ENCODE measurements at places on chromosomes 16 and 17.

DNA sequence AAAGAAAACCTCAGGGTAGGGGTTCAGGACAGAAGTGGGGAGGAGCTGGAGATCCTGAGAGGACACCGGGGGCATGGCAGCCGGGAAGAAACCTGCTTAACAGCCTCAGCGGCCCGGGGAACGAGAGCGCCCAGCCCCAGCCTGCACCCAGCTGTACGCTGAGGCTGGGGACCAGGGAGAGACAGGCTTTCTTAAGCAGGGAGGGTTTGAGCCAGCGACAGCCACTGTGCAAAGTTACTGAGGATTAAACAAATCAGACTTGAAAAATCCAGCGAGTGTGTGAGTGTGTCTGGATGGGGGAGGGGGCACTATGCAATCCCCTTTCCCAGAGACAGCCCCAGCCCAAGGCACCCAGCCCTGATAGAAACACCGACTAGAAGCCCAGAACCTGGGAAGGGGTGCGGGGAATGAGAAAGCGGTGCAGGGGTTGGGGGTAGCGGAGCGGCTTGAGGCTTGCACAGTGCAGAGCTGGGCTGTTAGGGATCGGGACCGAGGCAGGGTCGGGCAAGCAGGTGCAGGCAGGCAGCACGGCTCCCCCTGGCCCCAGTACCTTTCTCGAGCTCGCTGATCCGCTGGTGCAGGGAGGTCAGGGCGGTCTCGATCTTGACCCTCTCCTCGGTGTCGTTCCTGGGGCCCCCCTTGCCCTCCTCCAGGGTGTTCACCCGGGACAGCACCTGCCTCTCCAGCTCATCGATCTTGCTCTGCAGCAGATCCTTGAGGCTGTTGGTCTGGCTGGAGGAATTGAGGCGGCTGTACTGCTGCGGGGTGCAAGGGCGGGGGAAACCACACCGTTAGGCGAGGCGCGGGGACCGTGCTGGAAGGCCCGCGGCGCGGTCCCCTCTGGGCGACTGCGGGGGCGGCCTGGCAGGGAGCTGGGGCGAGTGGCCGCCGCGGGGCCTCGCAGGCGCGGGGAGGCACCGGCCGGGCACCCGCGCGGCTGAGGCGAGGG is 1.2 kb downstream of the NPTX1 start:
- no peak for DNase-seq

DNA sequence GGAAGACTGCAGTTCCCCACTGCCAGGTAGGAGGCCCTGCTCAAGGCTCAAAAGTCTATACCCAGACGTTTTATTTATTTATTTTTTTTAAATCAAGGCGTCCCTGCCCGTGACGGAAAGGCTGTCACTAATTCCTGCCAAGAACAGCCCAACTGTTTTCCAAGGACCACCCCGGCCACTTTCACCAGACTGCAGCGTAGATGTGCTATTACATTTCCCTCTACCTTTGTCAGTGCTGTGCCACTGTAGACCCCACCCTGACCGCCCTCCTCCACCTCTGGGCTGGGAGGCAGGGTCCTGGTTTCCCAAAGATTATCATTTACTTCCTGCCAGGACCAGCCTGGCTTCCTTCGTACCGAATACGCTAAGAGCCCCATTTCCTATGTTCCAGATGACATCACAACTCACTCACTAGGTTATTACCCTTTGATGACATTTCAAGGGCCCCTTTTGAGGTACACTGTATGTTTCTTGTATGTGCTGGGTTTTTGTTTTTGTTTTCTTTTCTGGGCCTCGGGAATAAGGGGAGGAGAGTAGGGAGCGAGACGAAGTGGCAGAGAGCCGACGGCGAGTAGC is 6.3 kb upstream of the RNF227 start:
- no peak for DNase-seq

GRCh38 chr16:27217256-27217655 is 13.9 kb downstream of the KDM8 start:
- DNase-seq: no peak

DNA sequence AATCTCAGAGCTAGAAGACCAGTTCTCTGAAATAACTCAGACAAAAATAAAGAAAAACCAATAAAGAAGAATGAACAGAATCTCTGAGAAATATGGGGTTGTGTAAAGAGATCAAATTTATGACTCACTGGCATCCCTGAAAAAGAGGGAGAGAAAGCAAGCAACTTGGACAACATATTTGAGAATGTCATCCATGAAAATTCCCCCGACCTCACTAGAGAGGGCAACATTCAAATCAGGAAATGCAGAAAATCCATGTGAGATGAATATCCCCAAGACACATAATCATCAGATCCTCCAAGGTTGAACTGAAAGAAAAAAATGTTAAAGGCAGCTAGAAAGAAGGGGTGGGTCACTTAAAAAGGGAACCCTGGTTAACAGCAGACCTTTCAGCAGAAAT is 32.1 kb downstream of the TANC2 start:
- DNase-seq: no peak

GRCh38 chr16:80389338-80389737 is 151.5 kb upstream of the DYNLRB2 start:
- no peak for DNase-seq

- DNase-seq: no peak
These were observed 5.0 kb downstream of the SMARCD2 start for GRCh38 chr17:63837480-63837879.

DNA sequence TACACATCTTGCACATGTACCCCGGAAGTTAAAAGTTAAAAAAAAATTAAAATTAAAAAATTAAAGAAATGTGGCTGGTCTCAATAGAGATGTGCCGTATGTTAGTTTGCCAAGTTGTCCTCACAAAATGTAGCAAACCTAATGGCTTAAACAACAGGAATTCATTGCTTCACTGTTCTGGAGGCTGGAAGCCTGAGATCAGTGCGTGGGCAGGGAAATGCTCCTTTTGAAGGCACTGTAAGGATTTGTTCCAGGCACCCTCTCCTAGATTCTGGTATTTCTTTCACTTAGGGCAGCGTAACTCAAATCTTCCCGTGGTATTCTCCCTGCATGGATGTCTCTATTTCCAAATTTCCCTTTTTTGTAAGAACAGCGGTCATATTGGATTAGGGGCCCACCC is 32.7 kb upstream of the MON1B start:
- DNase-seq: no peak

GRCh38 chr16:85386467-85387170 is 226.5 kb upstream of the GSE1 start:
- DNase-seq: no peak

DNA sequence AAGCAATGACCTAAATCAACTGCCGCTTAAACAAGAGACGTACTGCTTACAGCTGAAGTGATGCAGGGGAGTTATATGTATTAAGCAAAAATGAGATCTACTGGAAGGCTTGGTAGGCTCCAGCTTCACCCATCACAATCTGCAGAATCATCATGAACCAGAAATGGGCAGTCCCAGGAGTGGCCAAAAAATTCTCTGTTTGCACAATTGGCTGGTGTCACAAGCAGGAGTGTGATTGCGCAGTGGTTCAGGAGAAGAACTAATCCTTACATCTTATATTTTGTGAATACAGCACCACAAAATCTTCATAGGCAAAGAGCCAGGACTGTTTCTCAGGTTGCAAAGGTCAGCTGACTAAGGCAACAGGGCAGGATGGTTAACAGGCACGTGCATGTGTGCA is 75.9 kb downstream of the CES1 start:
- no peak for DNase-seq

- no peak for DNase-seq
These were observed 3.7 kb upstream of the RAP1GAP2 start for GRCh38 chr17:2792366-2793169.

GRCh38 chr16:27199736-27200135 is 3.6 kb upstream of the KDM8 start:
- no peak for DNase-seq

DNA sequence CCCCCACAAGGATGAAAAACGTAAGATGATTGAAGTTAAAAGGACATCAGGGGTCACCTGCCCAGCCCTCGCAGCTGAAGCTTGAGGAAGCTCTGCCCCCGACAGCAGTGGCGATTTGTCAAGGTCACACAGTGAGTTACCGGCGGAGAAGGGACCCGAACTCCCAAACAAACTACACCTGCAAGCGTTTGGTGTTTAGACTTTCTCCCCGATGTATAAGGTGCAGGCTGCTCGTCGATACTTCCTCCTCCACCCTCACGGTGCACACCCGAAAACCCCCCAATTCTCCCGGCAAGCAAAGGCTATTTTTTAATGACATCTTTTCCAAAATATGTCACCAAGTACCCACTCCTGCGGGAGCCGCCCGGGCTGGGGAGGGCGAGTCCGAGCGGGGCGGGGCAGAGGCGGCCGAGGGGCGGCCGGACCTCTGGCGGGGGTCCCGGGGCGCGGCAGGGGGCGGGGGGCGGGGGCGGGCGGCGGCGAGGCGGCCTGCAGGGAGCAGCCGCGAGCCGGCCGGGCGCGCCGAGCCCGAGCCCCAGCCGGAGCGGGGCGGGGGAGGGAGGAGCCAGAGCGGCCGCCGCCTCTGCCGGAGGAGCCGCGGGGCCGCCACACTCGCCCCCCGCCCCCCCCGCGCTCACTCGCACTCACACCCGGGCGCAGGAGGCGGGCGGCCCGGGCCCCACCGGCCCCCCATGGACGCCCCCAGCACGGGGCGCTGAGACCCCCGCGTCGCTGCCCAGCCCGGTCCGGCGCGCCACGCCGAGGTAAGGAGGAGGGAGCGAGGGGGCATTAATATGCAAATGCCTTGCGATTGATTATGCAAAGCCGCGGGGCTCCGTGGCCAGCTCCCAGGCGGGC is at the start of gene THRA:
THRA (plus strand) TSS at position 637 of the 858 bp plus-strand sequence. CDS start 11,524 bp downstream, outside the sequence.
- DNase-seq: no peak

DNA sequence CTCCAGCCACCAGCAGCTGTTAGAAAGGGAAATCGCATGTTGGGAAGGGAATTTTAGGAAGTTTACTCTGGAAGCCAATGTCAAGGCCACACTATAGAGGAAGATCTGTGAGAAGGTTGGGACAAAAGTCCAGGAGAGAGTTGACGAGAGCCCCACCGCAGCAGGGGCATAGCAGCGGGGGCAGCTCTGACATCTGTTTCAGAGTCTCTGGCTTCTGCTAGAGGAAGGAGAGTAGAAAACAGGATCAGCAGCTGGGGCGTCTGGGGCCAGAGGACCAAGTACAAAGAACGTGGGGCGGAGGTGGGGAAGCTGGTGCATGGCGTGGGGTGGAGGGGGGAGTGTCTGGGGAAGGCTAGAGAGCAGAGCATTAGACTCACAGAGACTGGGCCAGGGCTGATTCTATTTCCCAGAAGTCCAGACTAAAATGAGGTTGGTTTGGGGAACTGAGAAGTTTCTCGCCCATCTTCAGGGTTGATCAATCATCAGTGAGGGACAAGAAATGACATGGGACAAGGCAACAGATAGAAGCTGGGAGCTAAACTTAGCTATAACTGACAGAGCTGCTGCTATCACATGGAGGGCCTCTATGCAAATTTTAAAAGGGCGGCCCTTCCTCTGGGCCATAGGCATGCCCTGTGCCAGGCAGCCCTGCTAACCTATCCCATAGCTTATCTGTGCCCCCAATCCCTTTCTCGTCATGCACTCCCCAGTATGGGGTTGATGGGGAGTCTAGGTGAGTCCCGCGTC is 1.2 kb downstream of the RABEP2 start:
- no peak for DNase-seq

DNA sequence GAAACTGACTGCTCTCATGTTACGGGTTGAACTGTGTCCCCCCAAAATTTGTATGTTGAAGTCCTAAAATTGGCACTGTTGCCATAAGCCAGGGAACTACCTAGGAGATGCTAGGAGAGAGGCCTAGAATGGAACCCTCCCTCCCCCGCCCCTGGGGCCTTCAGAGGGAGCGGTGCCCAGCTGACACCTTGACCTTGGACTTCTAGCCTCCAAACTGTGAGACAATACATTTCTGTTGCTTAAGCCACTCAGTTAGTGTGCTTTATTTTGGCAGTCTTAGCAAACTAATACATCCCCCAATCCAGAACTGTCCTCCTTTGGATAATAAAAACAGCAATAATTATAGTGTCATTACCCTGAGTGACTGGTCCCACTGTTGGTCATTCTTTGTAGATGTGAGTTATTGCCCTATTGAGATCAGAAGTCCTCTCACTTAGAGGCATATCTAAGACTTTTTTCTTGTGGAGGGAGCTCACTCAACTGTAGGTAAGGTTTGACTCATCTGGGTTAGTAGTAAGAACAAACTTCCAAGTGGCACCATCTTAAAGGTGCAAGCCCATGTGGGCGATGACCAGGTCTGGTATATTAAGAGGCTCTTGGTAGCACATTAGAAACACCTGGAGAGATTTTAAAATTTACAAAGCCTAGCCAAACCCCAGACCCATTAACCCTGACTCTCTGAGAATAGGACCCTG is 93.0 kb upstream of the HLF start:
- DNase-seq: no peak

DNA sequence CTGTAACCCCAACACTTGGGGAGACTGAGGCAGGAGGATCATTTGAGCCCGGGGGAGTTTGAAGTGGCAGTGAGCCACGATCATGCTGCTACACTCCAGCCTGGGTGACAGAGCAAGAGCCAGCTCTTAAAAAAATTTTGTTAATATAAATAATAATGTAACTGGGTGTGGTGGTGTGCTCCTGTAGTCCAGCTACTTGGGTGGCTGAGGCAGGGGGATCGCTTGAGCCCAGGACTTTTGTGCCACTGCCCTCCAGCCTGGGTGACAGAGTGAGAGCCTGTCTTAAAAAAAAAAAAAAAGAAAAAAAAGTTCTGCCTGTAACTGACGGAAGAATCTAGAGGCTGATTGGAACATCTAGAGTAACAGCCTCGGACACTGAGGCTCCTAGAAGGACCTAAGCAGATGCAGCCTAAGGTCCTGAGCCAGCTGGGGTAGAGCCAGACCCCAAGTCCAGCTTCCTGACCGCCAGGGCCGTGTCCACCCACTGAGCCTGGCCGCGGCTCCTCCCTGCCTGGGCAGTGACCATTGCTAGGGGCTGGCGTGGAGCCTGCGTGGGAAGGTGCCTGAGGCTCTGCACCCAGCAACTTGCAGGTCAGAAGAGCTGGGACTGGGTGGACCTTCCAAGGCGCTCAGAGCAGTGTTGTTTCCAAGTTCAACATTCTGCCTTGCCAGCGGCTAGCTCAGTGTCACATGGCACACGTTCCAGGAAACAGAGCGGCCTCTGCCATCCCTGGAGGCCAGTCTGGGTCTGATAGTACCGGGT is 209.4 kb upstream of the CIBAR2 start:
- DNase-seq: no peak

GRCh38 chr17:82029391-82029790 is 2.1 kb upstream of the RAC3 start:
- no peak for DNase-seq

- DNase-seq: no peak
These were observed 4.5 kb upstream of the KRT15 start for GRCh38 chr17:41523225-41523593.

DNA sequence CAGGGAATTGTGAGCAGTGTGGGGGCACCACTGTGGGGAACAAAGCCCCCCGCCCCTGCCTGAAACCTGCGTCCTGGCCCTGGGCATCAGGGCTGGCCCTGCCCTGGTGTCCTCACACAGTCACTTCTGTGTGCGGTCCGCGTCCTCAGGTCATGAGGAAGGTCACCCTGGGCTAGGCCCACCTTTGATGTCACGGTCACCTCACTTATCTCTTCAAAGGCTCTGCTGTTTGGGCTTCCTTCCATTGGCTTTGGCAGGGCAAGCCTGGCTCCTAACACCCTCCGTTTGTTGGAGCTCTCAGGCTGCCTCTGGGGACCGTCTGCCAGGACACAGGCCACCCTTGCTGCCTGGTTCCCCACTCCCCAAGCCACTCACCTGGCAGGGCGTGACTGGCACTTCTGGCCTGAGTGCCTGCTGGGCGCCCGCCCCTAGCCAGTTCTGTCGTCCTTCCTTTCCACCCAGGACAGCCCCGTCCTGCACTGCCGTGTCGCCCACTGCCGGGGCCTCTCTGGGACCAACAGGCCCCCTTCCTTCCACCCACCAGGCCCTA is 8.8 kb downstream of the CENPX start:
- DNase-seq: no peak

GRCh38 chr16:86594721-86595120 is 16.4 kb downstream of the FOXL1 start:
- DNase-seq: no peak

GRCh38 chr17:39652587-39653315 is 12.4 kb upstream of the TCAP start:
- no peak for DNase-seq

Data from retinal pigment epithelial cell (primary cell).